ENCODE measurements at places on chromosomes 2 and 18. TPM values are rescaled to one million over a fixed set of nuclear protein-coding genes. Genes with fewer than 3 reads are reported as not detected.

Gene ALLC
- total RNA-seq, result not detected

GRCh38 chr2:235711527-235711926, 217.7 kb downstream of the AGAP1 start:
- DNase-seq, result peak; percentile 46
- no peaks in the 10 kb centered on the region for H3K36me3 ChIP-seq
- no peak overlapping the region for H3K4me3 ChIP-seq
- peaks cover 25% of the 10 kb centered on the region for H3K4me1 ChIP-seq

GRCh38 chr2:179604598-179604997, 256.8 kb downstream of the ZNF385B start:
- no peak overlapping the region for H3K4me3 ChIP-seq
- H3K36me3 ChIP-seq, result no peaks in the 10 kb centered on the region
- no peaks in the 10 kb centered on the region for H3K27me3 ChIP-seq
- no peak overlapping the region for H3K27ac ChIP-seq
- H3K4me1 ChIP-seq, result no peaks in the 10 kb centered on the region

DNA sequence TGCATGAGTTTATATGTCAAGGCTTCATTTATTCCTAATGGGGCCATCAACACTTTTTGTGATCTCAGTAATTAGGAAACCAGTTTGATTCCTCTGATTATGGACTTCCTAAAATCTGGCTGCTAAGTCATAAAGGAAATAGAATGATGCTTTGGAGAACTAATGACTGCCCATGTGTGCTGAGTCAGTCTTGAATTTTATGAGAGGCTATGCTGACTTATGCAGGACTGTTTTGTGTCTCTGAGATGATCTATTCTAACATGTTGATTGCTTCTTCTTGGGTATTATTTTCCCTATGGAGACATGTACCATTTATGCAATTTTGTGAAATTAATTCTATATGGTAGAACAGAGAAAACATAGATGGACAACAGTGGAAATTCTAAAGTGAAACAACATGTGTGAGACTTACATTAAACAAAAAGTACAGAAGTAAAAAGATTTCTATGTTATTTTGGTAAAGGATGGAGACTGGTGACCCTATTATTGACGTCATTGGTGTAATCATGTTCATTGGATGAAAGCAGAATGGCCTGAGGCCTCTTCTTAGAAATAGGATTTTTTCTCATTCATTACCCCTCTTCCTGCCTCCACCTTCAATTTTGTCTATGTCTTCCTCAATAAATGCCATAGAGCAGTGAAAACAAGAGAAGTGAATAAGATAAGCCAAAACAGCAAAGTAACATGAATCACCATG, 1658.2 kb upstream of the PIK3C3 start:
- H3K4me1 ChIP-seq, result no peaks in the 10 kb centered on the region
- H3K36me3 ChIP-seq, result peaks cover 4% of the 10 kb centered on the region
- no peak for DNase-seq
- no peak overlapping the region for H3K4me3 ChIP-seq
- no peaks in the 10 kb centered on the region for H3K27me3 ChIP-seq

GRCh38 chr2:227376656-227377396, 2.3 kb downstream of the TM4SF20 start:
- H3K4me3 ChIP-seq, result no peak overlapping the region
- H3K36me3 ChIP-seq, result no peaks in the 10 kb centered on the region
- no peak for DNase-seq
- no peak overlapping the region for H3K27ac ChIP-seq
- H3K27me3 ChIP-seq, result peaks cover 30% of the 10 kb centered on the region
- peaks cover 4% of the 10 kb centered on the region for H3K4me1 ChIP-seq

GRCh38 chr2:6757215-6757614, 108.5 kb downstream of the CMPK2 start:
- no peak for DNase-seq
- no peak overlapping the region for H3K4me3 ChIP-seq
- no peaks in the 10 kb centered on the region for H3K36me3 ChIP-seq
- no peaks in the 10 kb centered on the region for H3K4me1 ChIP-seq
- H3K27me3 ChIP-seq, result peaks cover 5% of the 10 kb centered on the region

Gene GPR55
- total RNA-seq, result 5.5 TPM

- DNase-seq, result no peak
- H3K27ac ChIP-seq, result no peak overlapping the region
- H3K4me3 ChIP-seq, result no peak overlapping the region
- H3K4me1 ChIP-seq, result peaks cover 6% of the 10 kb centered on the region
- H3K27me3 ChIP-seq, result peaks cover 64% of the 10 kb centered on the region
These were observed 4.7 kb upstream of the HOXD10 start for GRCh38 chr2:176111846-176112374.

Gene STPG4
- not detected for total RNA-seq

Gene SERPINB4
- total RNA-seq, result not detected

Gene GDF7
- 0.02 TPM for total RNA-seq

GRCh38 chr2:234630801-234631261, 133.9 kb upstream of the ARL4C start:
- H3K27me3 ChIP-seq, result peaks cover 17% of the 10 kb centered on the region
- DNase-seq, result no peak
- no peak overlapping the region for H3K4me3 ChIP-seq

All from natural killer cell treated with Interleukin-12 subunit alpha and Interleukin-12 subunit beta and Interleukin-15 and Interleukin-18, amount 100 ng/mL, for 72 hours (primary cell).